ENCODE measurements at places on chromosomes 12 and 14. TPM values are rescaled to one million over a fixed set of nuclear protein-coding genes. Genes with fewer than 3 reads are reported as not detected.

Gene CCDC184
- total RNA-seq = 0.18 TPM

Gene B4GALNT1
- 0.51 TPM for total RNA-seq

Gene KRT75
- not detected for total RNA-seq

Gene FAM186B
- 0.93 TPM for total RNA-seq

Gene RTN1
- total RNA-seq = not detected

Gene FLVCR2
- 12.5 TPM for total RNA-seq

Gene KDM2B
- 197 TPM for total RNA-seq

Gene KLRD1
- 0.27 TPM for total RNA-seq

Gene CDCA4
- total RNA-seq = 11.7 TPM

Gene SRRM4
- total RNA-seq = not detected

Gene RBMS2
- 3.4 TPM for total RNA-seq

Gene KRT6A
- not detected for total RNA-seq

Gene CLEC4E
- not detected for total RNA-seq

Gene SMIM41
- total RNA-seq = 0.24 TPM

Gene NANOG
- total RNA-seq = not detected

Gene AQP6
- total RNA-seq = not detected

Gene PIWIL1
- total RNA-seq = not detected

Gene ACOT6
- not detected for total RNA-seq

Gene SDR9C7
- not detected for total RNA-seq

Gene CELA1
- total RNA-seq = not detected

Gene PPM1H
- total RNA-seq = not detected

Gene DHRS2
- total RNA-seq = not detected

Gene RITA1
- total RNA-seq = 15.5 TPM

Gene P3H3
- total RNA-seq = not detected

Gene MLEC
- total RNA-seq = 60.6 TPM

Gene PRH2
- total RNA-seq = not detected

Gene TAS2R9
- total RNA-seq = not detected

Gene HOXC11
- not detected for total RNA-seq

Gene PTHLH
- total RNA-seq = not detected

Gene MMP14
- 3.4 TPM for total RNA-seq

Gene UNC79
- 0.22 TPM for total RNA-seq

Gene POTEM
- total RNA-seq = not detected

Gene SYNE3
- total RNA-seq = 104 TPM

Gene DEPDC4
- 0.81 TPM for total RNA-seq

Gene ATP2A2
- total RNA-seq = 100 TPM

Gene CIROP
- not detected for total RNA-seq

Gene EXOC3L4
- total RNA-seq = not detected

Gene IFI27
- total RNA-seq = not detected

Measured in activated B cell treated with CpG ODN at 0.5 μM for 24 hours (primary cell).